CD4-positive, alpha-beta T cell treated with Interleukin-4 for 1 hour (primary cell): ENCODE measurements at places on chromosomes 1 and 21.

- DNase-seq: no peak
Measured at GRCh38 chr1:62110198-62110817, 84.3 kb upstream of the L1TD1 start.

DNA sequence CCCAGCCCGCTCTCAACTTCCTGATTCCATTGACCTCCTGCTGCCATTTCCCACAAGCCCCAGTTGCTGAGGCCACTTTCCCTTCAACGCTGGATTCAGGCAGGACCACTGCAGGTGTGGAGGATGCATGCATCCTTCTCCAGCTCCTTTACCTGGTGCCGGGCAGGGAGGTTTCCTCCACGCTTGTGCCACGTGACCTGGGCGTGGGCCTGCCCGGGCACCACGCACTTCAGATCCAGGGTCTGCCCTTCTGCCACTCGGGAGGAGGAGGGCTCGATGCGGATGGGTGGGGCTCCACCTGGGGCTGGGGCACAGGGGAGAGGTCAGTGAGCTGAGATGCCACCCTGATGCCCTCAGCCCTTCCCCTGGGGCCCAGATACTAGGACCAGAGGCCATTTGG is 31.9 kb downstream of the LDLRAD2 start:
- DNase-seq: no peak

DNA sequence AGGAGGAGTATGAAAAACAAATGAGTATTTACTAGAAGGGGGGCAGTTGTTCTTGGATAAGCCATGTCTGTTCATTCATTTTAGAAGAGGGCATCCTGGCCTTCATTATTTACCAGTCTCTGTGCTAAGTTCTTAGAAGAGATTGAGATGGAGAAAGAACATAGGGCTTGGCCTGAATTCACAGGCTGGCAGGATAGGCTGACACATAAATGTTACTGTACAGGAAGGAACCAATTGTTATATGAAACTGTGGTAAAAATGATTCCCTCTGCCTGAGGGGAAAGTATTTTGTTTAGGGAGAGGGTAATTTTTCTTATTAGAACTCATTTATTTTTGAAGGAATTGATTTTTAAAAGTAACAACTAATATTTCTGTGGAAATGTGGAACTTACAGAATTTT is 99.5 kb downstream of the MAN1A2 start:
- DNase-seq: no peak

GRCh38 chr1:40161888-40162397 is 756 bp downstream of the RLF start:
- DNase-seq: no peak

DNA sequence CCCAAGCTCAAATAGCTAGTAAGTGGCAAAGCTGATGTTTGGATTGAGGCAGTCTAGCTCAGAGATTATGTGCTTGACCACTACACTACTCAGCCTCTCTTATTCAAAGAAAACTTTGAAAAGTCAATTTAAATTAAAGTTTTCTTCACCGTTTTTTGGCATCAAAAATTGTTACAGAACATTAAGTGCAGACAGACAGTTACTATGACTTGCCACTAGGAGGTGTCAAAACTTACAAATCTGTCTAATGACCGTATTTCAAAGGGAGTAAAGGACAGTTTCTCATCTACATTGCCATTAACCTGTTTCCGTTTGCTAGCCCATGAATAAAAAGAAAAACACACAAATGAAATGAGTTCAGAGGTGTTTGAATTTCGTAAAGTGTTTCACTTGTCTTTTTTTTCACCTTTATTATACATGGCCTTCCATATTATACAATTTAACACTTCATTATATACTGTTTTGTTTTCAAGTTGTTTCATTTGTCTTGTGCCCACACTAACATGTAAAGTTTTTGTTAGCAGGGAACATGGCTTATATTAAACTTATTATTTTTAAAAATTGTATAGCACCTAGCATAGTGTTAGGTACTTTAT is 57.4 kb upstream of the MTF2 start:
- no peak for DNase-seq

DNA sequence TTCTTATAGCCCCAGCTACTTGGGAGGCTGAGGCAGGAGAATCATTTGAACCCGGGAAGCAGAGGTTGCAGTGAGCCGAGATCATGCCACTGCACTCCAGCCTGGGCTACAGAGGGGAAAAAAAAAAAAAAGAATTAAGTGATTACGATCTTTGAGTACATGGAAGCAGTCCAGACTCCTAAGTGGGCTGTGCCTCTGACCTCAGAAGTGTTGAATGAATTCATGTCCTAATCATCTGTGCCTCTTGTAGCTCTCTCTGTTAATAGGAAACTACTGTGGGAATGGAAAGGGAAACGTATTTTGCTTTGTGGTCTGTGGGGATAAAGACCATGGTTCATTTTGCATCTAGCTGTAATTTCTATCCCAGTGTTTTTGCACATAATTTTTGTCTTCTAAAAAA is 8.4 kb upstream of the IVNS1ABP start:
- DNase-seq: no peak

DNA sequence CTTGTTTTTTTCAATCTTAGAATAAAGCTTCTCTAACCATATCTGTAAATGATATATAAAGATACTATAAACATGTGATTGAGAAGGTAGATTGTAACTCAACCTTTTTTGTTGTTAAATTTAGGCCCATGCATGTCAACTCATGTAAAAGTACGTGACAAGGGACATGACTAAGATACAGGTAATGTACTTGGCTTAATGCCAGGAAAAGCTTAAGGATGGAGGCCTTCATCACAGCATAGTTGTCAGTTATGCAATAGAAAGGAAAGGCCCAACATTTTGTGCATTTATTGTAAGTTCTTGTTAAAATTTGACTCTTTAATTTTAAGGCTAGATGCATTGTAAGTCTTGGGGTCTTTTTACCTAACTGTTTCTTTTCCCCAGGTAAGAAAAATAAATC is 305.1 kb downstream of the LTN1 start:
- DNase-seq: no peak

GRCh38 chr1:82848043-82848442 is 1047.3 kb downstream of the ADGRL2 start:
- DNase-seq: no peak

GRCh38 chr1:241998412-241998921 is 431 bp downstream of the MAP1LC3C start:
- peak; percentile 44 for DNase-seq

DNA sequence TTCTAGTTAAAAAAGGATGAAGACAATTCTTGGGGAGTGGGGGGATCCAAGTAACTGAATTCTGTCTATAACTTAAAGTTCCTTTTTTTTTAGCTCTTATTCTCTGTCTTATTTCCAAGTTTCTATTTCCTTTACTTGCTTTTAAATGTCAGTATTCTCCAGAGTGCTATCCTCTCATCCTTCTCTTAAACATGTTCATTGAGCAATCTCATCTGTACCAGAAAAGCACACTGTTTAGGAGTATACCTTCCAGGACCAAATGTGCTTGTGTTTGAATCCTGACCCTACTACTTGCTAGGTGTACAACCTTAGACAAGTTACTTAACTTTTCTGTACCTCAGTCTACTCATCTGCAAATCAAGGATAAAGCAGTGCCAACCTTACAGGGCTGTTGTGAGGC is 50.1 kb downstream of the AKT3 start:
- no peak for DNase-seq

- DNase-seq: no peak
Measured at GRCh38 chr1:2957329-2957728, 63.9 kb upstream of the ACTRT2 start.

GRCh38 chr1:232951180-232951579 is 769 bp downstream of the NTPCR start:
- no peak for DNase-seq

DNA sequence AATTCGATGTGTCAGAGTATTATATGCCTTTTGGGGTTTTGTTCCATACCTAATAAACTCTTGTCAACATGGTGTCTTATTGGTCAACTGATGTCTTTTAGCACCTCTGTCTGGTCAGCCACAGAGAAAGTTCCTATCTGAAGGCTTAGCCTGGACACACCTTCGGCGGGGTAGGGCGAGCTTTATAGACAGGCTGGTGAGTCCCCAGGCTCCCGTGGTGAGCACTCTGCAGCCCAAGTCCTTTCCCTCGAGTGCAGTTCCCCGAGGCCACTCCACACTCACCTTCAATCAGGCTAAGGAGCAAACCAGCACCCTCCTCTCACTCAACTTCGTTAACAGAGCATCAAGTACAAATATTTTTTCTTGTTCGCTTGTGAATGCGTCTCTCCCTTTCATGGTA is 133.9 kb downstream of the ATG4C start:
- DNase-seq: no peak

DNA sequence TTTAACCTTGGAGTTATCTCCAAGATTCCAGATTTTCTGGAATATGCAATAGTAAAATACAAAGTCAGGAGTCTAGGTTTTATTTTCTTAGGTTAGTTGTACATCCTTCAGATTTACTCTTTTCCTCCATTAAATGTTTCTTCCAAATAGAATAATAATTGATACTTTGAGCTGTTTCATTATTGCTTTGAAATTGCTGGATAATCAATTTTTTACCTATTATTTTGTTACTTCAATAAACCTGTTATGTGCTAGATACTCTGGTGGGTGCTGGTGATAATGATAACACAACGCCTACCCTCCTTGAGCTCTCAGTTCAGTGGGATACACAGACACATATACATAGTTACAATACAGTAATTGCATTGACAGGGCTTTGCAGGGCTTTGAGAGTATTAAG is 79.4 kb downstream of the GPR161 start:
- DNase-seq: no peak

DNA sequence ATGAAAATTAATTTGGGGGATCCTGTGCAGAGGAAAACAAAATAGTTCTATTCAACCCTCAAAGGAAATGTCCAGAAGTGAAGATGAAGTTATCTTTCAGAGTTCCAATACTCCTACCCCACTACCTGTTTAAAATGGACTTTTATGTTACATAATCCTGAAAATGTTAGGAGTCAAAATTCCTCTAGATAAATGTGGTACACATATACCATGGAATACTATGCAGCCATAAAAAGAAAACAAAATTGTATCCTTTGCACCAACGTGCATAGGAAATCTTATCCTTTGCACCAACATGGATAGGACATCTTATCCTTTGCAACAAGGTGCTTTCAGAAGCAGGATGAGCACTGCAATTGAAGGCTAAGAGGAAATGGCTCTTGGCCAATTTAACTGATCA is 245.2 kb downstream of the LTN1 start:
- no peak for DNase-seq

DNA sequence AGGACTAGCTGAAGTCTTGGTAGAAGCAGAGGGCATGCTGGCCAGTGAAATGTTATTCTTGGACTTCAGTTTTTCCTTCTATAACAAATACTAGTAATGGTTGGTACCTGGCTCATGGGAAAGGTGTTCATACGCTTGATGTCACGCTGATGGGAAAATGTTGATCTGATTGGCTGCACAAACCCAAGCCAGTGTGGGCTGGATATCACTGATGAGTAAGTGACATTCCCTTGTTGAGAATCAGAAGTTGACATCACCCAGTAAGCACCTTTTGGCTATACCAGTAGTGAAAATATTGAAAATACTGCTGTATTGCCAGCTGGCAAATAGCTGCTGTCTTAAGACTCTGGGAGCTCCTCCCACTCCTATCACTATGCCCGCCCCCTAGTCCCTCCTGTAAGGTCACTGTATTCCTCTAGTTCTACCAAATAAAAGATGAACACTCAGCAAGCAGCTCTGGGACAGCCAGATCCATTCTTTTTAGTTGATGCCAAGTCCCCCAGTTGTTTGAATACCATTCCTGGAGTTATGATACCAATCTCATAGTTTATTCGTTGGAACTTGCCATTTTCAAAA is 168.2 kb downstream of the GRIK1 start:
- no peak for DNase-seq

DNA sequence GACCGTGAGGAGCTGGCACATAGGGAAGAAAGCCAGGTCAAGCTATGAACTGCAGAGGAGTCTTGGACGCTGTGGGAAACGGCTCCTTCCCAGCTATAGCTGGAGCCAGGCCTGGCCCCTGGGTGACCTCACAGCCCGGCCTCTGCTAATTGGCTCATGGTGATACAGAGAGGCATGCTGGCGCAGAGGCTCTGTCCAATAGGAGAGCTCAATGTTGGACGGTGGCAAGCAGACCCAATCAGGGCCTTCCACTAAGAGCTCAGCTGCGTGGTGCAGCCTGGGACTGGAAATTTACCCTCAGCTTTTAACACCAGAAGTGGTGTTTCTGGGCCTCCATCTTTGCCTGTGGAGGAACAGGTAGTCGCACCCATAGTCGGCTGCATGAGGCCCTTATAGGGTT is 64.4 kb upstream of the GRHL3 start:
- DNase-seq: no peak

- no peak for DNase-seq
Measured at GRCh38 chr1:183585038-183585437, 5.2 kb downstream of the NCF2 start.

DNA sequence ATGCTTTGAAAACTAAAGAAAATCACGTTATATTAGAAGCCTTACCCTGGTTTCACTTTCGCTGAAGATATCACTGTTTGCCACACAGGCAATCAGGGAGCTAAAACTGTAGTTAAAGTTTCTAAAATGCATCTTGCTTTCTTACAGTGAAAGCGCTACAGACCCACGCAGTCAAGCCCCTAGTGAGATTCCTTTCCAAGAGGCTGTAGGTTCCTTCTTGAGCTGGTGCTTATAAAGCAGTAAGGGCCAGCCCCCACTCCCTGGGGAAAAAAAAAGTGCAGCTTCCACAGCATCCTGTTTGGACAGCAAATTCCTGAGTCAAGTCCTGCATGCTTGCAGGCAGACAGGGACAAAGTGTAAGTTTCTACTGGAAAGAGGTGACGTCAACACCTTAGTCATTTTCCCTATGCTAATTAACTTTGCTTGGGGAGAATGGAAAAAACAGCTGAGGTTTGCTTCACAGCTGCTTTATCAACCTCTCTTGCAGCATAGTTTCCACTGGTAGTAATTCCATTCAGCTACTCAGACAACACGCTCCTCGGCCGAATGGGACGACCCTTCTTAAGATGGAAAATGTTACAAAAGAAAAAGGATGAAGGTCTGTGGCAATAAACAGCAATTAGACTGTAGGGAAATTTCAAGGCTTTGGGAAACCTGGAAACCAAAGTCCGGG is 14.7 kb upstream of the KCNE1 start:
- DNase-seq: no peak

DNA sequence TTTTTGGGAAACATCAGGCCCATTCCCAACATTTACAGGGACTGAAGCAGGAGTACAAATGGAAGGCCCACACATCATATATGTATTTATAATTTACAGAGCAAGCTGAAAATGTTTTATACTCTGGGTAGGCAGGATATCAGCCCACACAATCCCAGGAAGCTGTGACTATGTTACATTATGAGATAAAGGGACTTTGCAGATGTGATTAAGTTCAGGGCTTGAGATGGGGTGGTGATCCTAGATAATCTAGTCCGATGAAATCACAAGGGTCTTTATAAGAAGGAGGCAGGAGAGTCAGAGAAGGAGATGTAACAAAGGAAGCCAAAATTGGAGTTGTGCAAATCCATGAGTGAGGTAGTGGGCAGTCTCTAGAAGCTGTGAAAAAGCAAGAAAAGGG is 160.5 kb downstream of the PDE4B start:
- no peak for DNase-seq
